Osteoblast (primary cell): ENCODE measurements at places on chromosomes 5 and 9.

- no peak for DNase-seq
Measured at GRCh38 chr9:93645149-93645889, 68.9 kb downstream of the PHF2 start.

GRCh38 chr5:172671091-172671490 lies 30.0 kb downstream of the NEURL1B start:
- DNase-seq, result peak; percentile 64

GRCh38 chr5:147180751-147181150 lies 54.1 kb upstream of the STK32A start:
- DNase-seq, result peak; percentile 32

GRCh38 chr5:179345433-179346321 lies at the start of gene ADAMTS2:
Gene ADAMTS2 (minus strand): TSS chr5:179345461. CDS start chr5:179345328, 133 bp downstream.
- peak; percentile 99 for DNase-seq

GRCh38 chr5:113378081-113378480 lies 56.7 kb downstream of the TSSK1B start:
- DNase-seq, result no peak

DNA sequence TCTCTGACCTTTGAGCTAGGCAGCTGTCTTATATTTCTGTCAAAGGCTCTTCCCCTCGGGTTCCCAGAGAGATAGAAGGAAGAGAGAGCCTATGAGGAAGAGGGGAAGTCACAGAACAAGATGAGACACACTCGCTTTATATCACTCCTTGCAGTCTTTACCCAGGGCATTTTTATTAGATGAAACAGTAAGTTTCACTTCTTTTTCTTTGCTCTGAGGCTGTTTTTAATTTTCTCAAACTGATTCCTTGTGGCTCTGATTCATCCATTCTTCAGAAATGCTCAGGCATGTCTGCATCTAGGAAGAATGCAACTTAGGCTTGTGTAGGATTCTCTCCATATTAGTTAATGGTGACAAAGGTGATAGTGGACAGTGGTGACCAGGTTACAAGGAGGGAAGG lies 132.9 kb upstream of the CHD1 start:
- DNase-seq, result peak; percentile 81

GRCh38 chr5:58360794-58361193 lies 99.1 kb downstream of the PLK2 start:
- DNase-seq, result no peak

DNA sequence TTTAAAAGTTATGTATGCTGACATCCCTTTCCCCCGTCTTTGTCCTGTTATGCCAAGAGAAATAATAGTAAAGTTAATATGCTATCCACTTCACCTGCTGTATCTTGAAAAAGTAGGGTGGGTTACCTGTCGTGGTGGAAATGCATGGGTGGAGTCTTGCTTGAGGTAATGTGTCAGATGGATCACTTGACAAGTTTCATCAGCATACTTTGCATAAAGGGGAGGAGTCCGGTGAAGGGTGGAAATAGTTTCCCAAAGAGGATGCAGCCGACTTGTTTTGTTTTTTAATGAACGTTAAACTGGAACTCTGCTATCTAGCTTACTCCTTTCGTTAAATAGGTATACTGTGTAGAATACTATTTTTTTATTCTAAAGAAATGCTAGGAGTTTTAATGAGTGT lies 9.0 kb upstream of the DMRT3 start:
- no peak for DNase-seq

DNA sequence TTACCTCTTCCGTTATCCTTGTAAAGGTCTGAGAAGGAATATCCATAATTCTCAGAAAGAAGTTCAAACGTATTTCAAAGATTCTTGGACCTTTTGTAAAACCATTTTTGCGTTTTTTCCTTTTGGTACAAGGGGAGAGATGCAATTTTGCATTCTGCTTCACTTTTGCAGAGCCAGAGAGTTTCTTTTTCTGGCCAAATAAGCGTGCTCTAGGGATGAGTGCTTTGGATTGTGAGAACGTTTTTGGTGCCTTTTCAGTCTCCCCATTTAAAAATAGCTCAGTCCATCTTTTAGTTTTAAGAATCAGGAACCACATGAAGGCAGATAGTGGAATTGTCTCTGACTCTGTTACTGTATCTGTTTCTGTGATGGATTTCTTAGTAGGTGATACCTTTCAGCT lies 1.5 kb downstream of the ARHGAP26 start:
- DNase-seq, result no peak

DNA sequence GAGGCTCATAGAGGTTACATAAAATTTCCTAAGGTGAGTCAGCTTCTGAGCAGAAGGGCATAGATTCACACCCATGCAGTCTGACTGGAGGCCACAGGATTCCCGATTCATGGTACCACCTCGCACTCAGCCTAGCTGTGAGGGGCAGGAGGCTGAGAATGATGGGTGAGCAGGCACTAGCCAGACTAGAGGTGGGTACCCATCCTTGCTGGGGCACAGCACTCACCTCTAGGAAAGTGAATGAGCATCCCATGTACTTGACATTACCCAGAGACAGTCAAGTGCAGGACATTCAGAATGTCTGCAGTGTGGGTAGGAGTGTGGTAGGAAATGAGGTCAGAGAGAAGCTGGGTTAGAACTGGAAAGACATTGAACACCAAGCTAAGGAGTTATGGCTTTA lies 255.5 kb downstream of the CDK5RAP2 start:
- no peak for DNase-seq

GRCh38 chr5:9615331-9615730 lies 14.8 kb downstream of the TAS2R1 start:
- no peak for DNase-seq

GRCh38 chr9:138043061-138043410 lies 165.5 kb downstream of the CACNA1B start:
- DNase-seq, result no peak

- DNase-seq, result no peak
Measured at GRCh38 chr5:92917044-92917443, 664.0 kb downstream of the NR2F1-AS1 start.

- no peak for DNase-seq
Measured at GRCh38 chr5:22594491-22594890, 258.7 kb downstream of the CDH12 start.

DNA sequence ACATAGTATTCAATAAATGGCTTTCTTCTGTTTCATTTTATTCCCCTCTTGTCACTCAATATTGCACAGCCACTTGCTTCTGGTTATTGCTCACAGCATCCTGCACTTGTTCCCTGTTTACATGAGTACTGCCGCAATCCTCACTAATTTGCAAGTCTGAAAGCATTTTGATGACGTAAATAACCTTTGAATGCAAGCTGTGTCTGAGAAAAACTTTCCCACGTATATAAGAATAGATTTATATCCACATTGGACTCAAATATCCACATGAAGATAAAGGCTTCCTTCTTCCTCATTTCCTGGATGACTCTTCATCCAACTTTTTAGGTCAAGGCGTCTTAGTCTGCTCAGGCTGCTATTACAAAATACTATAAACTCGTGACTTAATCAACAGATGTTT lies 88.2 kb upstream of the DAP start:
- no peak for DNase-seq

GRCh38 chr9:78196258-78196657 lies 39.6 kb upstream of the CEP78 start:
- DNase-seq, result no peak

DNA sequence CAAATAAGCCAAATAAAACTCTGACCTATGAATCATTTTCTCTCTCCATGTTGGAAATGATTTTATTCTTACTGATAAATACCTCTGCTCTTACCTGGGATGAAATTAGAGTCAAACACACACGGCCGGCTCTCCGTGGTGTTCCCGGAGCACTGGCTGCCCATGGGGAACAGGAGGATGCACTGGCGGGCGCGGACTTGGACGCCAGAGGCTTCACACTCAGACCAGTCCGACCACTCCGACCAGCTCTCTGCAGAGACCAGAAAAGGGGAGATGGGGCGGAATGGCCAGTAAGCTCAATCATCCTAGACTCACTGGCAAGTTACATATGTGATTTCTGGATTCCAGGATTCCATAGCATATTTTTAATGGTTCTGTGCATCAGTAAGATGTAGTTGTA lies 494.1 kb downstream of the SEMA5A start:
- no peak for DNase-seq

DNA sequence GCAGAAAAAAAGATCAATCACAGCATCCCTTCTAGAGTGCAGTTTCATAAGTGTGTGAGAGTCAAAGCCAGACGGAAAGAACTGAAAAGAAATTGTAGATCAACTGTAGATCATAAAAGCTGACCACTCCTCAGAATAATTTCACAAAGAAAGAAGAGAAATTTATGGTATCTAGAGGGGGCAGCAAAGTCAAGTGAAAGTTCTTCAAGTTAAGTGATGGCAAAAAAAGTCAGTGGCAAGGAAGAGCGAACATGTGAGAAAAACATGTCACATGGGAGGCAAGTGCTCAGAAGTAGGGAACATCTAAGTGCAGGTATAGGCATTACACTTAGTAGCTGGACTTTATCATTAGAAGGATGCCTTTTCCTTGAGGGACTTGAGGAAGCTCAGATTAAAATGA lies 245.1 kb upstream of the ISL1 start:
- no peak for DNase-seq

DNA sequence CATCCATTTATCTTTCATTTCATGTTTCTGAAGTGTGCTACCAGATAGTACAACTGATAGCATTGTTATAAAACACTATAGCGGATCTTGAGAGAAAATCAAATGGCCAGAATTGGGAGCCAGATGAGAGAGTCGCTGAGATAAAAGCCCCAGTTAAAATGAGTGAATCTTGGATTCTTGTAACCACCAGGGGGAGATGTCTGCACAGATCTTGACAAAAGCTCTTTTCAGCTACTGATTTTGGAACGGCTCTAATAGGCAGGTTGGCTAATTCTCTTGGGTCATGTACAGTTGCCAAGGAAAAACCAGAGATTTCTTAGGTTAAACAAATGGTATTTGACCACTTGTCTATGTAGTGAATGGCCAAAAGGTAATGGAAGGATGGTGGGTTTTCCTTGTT lies 21.7 kb downstream of the F2RL2 start:
- peak; percentile 75 for DNase-seq

GRCh38 chr5:128965638-128966302 lies 482 bp downstream of the SLC27A6 start:
- DNase-seq, result peak; percentile 38
